ENCODE measurements at places on chromosomes 4 and X.

GRCh38 chrX:140317462-140317861 lies 187.4 kb downstream of the SOX3 start:
- no peak for DNase-seq

DNA sequence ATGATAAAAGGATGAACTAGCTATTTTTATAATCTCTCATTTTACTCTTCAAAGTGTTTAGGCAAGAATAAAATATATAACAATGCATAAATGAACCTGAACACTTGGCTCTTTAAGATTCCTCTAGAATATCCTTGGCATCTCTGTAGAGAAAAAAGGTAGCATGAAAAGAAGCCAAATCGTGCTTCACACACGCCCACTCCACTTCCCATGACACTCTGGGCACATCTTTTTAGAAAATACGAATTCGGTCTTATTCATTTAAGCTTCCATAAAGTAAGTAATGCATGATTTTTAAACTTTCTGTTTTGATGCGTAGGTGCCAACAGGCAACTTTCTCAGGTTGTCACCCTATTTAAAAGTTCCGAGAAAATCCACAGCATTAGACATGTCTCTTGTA lies 73.6 kb upstream of the SORBS2 start:
- DNase-seq = no peak

DNA sequence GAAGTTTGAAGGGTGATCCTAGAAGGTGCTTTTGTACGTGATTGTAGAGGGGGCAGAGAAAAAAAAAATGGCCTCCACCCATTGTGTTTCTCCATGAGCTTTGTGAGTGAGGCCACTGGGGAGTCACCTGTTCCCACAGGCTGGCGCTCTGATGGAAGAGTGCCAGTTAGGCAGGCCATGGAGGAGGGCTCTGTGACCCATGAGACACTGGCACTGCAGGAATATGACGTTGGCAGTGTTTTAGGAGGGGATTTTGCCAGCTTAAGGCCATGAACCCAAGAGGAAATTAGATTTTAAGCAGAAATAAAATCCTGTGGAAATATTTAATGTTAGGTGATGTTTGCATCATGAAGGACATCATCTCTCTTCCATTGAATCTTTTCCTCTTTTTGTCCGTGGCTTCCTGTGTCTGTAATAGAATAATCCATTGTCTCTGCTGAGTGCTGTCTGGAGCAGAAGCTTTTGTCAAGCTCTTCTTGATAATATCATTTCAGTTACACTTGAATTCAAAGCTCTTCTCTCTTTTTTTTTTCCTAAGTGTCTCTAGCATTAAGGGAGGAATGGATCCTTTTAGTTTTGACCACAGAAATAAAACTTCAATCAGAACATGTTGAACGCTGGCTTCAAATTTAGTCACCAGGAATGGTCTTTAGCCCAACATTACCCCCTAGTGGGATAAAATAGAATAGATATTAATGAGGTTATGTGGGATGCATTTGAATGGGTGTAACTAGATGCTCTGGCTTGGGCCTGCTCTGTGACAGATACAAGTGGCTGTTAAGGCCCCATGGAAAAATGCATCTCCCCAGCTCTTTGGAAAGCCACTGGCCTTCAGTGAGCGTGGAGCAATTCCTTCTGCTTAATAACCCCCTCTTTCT lies 41.0 kb upstream of the UCP1 start:
- DNase-seq = peak; percentile 39

DNA sequence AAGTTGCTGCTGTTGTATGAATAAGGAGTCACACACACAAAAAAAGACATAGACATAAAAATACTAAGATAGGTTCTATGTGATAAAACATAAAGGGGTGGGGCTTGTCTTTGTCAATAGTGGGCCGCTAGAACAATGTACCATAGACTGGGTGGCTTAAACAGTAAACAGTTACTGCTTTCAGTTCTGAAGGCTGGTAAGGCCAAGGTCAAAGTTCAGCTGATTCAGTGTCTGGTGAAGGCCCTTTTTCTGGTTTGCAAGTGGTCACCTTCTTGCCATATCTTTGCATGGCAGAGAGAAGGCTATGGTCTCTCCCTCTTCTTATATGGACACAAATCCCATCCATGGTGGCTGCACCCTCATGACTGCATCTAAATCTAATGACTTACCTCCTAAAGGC lies 1980.7 kb downstream of the PCDH7 start:
- DNase-seq = no peak

- no peak for DNase-seq
Measured at GRCh38 chrX:38552721-38553120, 8.6 kb upstream of the TSPAN7 start.

DNA sequence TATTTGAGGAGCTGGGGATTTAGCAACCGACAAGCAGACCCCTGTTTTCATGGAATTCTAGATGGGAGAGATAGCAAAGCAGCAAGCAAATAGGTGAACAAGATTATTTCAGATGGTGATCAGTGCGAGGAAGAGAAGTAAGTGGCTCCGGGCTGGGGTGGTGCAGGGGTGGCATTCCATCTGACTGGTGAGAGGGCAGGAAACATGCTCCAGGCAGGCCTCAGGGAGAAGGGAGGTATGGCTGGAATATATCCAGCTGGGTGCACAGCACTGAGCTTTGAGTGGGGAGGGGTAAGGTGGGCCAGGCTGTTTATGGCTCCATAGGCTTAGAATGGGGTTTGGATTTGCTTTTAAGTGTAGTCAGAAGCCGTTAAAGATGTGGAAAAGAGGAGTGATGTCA lies 21.2 kb downstream of the PTTG2 start:
- DNase-seq = no peak

GRCh38 chrX:57353472-57354132 lies 67.1 kb downstream of the FAAH2 start:
- no peak for DNase-seq

- DNase-seq = no peak
Measured at GRCh38 chr4:62053974-62054373, 853.8 kb downstream of the ADGRL3 start.

DNA sequence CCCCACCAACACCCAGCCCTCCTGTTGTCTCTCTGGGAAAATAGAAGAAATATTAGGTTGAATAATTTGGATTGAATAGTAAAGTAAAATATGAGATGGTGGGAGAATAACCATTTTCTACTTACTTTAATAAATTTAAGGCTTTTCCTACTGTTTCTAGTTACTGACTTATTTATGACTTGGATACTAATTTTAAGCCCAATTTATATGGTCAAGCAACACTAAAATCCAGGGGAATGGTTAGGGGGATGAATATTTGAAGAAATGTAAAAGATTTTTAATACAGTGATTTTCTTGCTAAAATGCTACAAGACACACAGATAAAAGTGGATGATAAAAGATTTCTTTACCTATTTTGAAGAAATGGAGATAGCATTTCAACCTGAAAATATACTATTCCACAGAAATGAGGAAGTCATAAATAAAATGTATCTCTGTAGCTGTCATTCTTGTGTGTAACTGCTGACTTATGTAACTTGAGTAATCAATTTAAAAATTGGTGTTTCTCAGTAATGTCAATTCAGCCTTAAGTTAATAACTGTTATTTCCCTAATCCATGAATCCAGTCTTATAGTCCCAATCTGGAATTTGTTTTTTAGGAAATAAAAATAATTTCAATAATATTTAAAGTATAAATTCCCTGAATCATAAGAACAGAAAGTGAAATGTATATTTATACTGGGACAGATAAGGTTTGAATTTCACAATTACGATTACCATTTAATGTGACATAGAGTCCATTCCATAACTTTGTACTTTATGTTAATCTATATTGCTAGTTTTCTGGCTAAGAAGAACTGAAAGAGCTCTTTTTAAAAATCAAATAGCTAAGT lies 24.3 kb upstream of the IL2 start:
- no peak for DNase-seq

- DNase-seq = no peak
Measured at GRCh38 chrX:5324546-5324945, 904.1 kb downstream of the NLGN4X start.

GRCh38 chr4:176721459-176721858 lies 71.3 kb downstream of the VEGFC start:
- DNase-seq = no peak

GRCh38 chr4:70365479-70365878 lies 4.9 kb downstream of the SMR3A start:
- DNase-seq = no peak

DNA sequence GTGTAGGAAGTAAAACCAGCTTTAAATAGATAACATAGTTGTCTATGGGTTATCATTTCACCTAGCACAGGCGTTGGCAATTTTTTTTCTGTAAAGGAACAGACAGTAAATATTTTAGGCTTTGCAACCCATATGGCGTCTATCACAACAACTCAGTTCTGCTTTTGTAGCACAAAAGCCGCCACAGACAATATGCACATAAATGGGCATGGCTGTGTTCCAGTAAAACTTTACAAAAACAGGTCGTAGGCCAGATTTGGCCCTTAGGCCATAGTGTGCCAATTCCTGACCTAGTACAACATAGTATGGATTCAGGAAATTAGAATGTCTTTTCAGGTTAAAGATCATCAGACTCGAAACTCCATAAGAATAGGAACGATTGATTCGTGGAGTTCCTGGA lies 265.3 kb upstream of the GK2 start:
- DNase-seq = no peak
